ENCODE measurements at places on chromosomes 7 and 10.

DNA sequence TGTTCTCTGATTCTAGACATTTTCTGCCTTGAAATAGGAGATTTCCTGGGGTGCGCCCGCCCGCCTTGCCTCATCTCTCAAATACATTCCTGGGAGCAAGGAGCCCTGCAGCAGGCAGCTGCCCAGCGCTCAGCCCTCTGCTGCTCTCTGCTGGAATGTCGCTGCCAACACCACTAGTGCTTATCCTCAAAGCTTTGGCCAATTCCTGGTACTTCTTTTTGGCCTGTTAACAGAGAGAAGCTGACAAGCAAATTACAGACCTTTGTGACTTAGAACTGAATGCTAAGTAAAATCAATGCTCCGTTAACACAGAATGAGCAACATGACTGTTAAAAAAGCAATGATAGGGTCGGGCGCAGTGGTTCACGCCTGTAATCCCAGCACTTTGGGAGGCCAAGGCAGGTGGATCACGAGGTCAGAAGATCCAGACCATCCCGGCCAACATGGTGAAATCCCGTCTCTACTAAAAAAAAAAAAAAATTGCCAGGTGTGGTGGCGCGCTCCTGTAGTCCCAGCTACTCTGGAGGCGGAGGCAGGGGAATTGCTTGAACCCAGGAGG lies 41.9 kb upstream of the SYPL1 start:
- DNase-seq = peak; percentile 61

GRCh38 chr7:33661430-33662160 lies 243.7 kb upstream of the BMPER start:
- no peak for DNase-seq

DNA sequence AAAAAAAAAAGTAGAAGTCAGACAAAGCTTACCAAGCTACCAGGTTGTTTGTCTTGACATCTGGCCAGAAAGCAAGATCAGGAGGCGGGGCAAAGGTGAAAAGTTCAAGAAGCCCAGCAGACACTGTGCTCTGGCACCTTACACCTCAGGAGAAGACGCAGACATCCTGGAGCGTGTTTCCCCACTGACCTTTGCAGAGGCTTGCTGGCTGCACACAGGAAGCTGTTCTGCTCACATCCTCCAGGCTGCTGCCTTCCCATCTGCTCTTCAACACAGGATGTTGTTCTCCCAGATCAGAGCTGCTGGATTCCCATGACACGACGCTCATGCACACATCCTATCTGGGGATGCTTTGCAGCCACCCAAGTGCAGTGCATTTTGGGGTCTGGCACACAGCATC lies 174.4 kb upstream of the KIAA1217 start:
- DNase-seq = no peak

GRCh38 chr10:69901628-69902505 lies 100.2 kb downstream of the COL13A1 start:
- DNase-seq = no peak

- peak; percentile 46 for DNase-seq
Measured at GRCh38 chr7:34747176-34747781, 89.3 kb downstream of the NPSR1 start.

GRCh38 chr10:92305133-92306072 lies 14.4 kb downstream of the MARCHF5 start:
- no peak for DNase-seq

- no peak for DNase-seq
Measured at GRCh38 chr7:36758879-36759278, 34.6 kb upstream of the AOAH start.

GRCh38 chr10:133257489-133258065 lies 19.1 kb downstream of the ADAM8 start:
- no peak for DNase-seq

DNA sequence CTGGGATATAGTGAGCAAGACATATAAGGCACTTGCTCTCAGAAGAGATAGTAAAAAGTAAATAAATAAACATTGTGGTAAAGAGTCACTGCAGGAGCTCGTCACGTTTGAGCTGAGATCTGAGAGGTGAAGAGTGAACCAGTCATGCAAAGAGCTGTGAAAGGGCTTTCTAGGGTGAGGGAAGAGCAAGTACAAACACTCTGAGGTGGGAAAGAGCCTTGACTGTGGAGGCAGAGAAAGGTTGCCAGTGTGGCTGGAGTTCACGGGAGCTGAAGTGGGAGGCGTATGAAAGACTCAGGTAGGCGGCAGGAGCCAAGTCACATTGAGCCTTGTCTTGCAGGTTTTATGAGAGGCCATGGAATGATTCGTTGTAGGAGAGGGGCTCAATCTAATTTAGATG lies 141.0 kb downstream of the C1GALT1 start:
- DNase-seq = no peak

DNA sequence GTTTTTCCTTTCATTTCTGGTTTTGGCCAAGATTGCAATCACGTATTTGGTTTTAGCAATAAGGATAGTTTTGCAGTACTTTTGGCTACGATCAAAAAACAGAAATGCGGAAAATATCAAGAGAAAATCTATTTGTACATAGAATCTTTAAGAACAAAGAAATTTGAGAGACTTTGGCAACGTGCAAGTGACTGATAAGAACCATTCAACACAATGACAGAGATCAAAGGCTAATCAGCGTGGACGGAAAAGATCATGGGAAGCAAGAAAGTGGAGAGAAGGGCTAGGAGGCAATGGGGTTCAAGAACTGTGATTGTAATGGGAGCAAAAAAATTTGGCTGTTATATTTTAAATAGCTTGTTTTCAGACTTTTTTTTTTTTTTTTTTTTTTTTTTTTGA lies 16.2 kb upstream of the LRRN3 start:
- DNase-seq = no peak

GRCh38 chr10:119421891-119422681 lies 120.4 kb downstream of the RGS10 start:
- no peak for DNase-seq

DNA sequence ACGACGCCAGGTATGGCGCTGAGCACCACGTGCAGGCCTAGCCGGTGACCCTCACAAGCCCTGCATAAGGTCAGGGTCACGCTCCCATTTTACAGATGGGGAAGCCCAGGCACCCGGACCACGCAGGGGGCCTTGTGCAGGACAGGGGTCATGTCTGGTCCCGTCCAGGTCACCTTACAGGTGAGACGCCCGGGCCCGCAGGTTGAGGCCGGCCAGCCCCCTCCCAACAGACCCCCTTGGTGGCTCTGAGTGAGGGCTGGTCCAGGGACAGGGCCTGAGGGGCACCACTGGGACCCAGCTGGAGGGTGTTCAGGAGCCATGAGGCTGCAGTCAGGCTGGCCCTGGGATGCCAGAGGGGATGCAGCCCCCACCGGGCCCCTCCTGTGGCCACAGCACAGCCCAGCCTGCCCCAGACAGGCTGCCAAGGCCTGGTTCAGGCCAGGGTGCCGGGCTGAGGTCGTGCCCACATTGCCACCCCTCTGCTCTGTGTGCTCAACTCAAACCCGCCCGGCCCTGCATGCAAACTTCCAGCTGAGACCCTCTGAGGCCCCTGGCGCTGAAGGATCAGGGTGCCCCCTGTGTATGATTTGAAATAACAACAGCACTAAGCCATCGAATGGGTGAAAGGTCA lies 69.0 kb downstream of the PWWP2B start:
- DNase-seq = no peak

- DNase-seq = no peak
Measured at GRCh38 chr7:107234436-107234835, 65.6 kb downstream of the HBP1 start.

DNA sequence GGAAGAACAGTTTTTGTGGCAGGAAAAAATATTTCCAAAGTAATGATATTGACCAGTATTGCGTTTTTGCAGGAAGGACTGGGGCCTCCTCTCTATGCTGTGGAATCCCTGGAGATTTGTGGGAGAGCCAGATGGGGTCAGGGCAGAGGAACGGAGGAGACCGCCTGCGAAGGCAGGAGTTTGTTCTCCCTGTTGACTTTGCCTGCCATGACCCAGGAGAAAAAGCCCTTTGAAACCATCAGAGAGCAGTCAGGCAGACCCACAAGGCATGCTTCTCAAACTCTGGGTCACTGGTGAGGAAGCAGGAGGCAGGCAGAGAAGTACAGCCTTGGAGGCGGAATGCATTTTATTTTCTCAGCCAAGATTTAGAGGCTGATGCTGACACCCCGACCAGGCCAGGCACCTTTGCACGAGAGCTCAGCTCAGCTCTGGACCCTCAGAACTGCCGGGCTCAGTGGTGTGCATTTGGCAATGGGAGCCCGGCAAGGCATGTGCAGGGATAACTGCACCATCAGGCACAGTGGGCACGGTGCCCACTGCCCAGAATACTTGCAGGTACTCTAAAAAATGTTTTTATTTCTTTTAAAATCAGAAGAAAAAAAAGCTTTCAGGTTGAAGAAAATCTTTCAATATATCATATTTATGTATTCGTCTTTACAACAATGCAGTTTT lies 410.4 kb downstream of the RPS24 start:
- DNase-seq = no peak

GRCh38 chr10:21184216-21184615 lies 287.1 kb upstream of the NEBL start:
- no peak for DNase-seq

DNA sequence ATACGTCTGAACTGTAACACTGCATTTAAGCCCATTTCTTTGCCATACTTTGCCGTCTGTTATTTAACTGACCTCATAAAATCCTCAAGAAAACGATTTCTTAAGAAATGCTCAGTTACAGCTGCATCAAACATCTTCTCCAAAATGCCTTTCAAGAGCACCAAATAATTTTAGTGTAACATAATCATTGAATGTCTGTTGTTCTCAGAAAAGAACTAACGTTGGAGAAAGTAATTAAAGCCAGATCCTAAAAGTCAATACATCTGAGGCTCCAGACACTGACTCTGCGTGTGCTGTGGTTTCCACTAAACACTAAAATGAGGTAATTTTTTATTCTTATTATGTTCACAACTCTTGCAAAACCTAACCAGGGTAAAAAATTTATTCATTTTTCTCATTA lies 63.7 kb upstream of the LRRC17 start:
- DNase-seq = no peak

- DNase-seq = peak; percentile 22
Measured at GRCh38 chr10:97210543-97210960, 24.8 kb upstream of the SLIT1 start.

DNA sequence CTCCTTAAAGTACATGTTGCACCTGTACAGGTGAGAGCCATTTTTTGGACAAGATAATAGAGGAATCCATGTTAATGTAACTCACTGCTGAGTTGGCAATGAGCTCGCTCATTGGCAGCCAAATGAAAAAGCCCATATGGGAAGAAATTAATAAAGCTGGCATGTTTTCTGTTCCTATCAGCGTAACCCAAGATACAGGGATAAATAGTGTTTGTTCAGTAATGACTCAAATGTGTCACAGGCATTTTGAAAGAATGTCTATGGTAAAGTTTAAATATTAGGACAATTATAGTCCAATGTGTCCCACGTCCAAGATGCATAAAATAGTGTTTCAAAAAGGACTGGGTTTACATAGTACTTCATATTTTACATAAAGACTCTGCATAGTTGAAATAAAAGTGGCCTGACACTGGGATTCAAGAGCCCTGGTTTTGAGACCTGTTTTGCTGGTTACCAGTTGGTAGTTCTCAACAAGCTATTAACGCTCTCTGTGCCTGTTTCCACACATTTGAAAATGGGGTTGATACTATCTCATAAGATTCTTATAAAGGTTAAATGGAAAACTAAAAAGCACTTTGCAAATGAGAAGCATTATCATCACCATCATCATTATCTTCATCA lies 49.1 kb downstream of the MTURN start:
- DNase-seq = no peak

DNA sequence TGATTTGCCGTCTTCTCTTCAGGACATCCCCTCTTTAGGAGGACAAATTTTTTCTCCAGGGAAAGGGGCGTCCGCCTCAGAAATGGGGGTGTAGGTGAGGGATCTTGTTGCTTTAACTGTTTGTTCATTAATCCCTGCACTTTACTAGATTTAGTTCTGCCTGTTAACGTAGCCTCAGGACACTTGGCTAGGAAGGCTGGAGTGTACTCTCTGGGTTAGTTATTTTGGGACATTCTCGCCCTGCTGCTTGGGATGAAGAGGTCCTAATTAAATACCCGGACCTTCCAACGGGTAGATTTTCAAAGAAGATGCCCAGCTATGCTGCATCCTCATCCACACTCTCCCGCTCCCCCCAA lies 552 bp upstream of the ZNF365 start:
- no peak for DNase-seq

DNA sequence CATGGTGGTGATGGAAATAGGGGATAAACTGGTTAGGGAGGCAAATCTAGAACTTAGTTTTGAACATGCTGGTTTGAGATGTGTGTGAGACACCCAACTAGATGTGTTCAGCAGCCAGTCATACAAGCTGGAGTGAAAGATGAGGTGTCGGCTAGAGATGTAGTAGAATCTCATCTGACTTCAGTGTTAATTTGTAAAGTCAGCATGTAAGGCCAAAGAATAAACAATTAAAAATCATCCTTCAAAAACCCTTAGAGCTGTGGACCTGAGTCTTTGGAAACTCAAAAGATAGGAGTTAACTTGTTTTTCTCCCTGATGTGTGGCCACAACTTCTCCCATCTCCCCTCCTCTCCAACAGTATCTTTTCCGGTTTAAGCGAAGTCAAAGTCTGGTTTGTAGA lies 22.8 kb upstream of the AGK start:
- no peak for DNase-seq

DNA sequence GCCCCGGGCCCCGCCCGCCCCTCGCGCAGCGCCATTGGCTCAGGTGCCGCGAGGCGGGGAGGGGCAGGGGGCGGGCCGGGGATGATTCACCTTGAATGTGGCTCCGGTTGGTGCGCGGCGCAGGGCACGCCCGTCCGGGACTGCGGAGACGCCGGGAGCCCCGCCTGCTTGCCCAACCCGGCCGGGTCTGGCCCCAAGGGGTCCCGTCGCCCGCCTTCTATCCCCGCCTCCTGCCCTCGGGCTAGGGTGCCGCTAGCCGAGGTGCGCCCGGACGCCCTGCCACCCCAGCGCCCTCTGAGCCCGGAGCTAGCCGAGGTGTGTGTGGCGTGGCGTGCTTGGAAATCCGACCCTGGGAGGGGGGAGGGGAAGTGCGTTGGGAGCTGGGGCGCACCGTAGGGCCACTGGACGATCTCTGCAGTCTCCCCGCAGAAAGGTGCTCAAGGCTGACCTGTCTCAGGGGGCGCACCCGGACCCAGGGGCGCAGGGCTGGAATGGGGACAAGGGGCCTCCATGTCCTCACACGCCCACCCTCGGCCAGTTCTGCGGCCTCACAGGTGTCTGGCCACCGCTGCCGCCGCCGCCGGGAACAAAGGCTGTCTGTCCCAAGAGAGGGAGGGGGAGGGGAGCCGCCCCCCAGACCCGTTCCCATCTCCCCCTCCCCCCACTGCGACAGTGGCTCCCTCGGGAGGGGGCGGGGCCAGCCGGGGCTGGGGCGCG lies 168.9 kb downstream of the NRF1 start:
- DNase-seq = peak; percentile 91

- no peak for DNase-seq
Measured at GRCh38 chr7:76121044-76121443, 73.1 kb downstream of the MDH2 start.

GRCh38 chr10:79129361-79129997 lies 60.7 kb downstream of the ZMIZ1 start:
- no peak for DNase-seq

GRCh38 chr10:5882961-5883360 lies 6.7 kb downstream of the ANKRD16 start:
- no peak for DNase-seq
